Stimulated activated CD8-positive, alpha-beta memory T cell treated with anti-CD3 and anti-CD28 coated beads, Interleukin-2, amount 100 ng/mL, for 48 hours (primary cell): ENCODE measurements at places on chromosomes 6 and 20.

- DNase-seq = no peak
Measured at GRCh38 chr6:145819994-145820393, 5.4 kb upstream of the FBXO30 start.

DNA sequence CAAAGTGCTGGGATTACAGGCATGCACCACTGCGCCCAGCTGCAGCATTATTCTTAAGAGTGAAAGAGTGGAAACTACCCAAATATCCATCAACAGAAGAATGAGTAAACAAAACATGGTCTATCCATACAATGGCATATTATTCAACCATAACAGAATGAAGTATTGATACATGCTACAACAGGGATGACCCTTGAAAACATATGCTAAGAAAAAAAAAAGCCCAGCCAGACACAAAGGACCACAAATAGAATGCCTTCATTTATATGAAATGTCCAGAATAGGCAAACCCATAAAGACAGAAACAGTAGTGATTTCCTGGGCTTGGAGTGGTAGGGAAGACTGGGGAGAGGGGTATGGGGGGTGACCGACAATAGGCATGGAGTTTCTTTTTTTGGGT lies 7.1 kb downstream of the TUBB2B start:
- no peak for DNase-seq

- DNase-seq = no peak
Measured at GRCh38 chr6:85405853-85406198, 44.1 kb upstream of the NT5E start.

GRCh38 chr6:158461954-158462353 lies 97.9 kb upstream of the TMEM181 start:
- DNase-seq = no peak

DNA sequence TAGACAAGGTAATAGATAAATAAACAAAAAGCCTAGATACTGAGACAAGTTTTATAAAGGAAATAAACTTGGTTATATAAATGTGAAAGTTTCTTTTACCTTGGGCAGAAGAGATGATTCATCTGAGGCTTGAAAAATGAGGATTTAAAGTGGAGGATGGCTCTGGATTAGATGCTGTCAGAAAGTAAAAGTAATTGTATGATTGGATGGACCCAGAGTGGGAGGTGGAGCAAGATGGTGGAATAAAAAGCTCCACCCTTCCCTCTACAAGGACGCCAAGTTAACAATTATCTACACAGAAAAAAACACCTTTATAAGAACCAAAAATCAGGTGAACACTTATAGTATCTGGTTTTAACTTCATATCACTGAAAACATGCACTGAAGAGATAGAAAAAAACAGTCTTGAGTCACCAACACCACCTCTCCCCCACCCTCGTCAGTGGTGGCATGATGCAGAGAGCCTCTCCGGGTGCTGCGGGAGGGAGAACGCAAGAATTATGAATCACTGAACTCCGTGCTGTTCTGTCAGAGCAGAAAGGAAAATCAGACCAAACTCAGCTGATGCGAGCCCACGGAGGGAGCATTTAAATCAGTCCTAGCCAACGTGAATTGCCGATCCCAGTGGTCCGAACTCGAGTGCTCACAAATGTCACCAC lies 84.7 kb upstream of the GJE1 start:
- no peak for DNase-seq

DNA sequence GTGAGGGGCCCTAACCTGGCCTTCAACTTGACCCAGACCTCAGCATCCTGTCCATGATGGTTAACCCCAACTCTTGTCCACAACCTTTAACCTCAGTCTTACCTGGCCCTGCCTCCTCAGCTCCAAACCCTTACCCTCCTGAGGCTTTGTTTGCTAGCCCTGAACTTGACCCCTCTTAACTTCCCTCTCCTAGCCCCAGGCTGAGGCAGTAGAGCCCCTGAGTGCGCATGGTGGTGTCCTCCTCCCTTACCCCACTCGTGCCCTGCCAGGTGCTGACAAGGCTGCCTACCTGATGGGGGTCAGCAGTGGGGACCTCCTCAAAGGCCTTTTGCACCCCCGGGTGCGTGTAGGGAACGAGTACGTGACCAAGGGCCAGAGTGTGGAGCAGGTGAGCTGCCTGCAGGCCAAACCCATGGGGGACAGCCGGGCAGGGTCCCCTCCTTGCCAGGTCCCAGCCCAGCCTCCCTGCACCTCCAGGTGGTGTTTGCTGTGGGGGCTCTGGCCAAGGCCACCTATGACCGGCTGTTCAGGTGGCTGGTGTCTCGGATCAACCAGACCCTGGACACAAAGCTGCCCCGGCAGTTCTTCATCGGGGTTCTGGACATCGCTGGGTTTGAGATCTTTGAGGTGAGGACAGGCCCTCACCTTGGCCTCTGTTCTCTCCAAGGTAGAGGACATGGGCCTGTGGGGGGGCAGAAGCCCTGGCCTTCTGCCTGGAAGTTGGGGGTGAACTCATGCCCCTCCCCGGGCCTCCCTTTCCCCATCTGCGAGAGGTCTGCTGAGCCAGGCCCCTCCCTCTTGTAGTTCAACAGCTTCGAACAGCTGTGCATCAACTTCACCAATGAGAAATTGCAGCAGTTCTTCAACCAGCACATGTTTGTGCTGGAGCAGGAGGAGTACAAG lies 31.9 kb downstream of the MYH7B start:
- no peak for DNase-seq

DNA sequence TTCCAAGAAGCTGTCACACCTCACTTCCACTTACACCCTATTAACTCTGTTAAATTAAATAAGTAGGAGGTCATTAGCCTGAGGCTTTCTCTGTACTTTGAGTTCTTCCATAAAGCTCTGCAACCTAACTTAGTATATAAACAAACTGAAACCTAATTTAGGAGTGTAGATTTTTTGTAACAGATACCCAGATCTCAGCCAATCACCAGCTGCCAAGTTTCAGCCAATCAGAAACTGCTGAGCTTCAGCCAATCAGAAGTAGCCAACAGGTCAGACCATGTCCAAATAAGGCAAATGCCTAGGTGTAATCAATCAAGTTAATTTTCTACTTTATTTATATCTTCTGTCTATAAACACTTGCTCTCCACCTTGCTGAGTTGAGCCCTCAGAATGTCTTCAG lies 142.7 kb upstream of the SULF2 start:
- no peak for DNase-seq

DNA sequence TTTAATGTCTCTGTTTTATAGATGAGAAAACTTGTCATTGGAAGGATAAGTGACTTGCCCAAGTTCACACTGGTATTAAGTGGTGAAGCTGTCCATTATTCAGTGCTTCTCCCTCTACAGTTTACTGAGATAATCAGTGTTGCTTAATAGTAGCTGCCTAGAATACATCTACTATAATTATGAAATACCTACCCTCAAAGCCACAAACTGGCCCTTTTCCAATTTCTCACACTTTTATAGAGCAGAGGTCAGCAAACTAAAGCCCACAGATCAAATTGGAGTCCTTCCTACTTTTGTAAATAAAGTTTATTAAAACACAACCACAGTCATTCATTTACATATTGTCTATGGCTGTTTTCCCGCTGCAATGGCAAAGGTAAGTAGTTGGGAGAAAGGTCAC lies 73.5 kb downstream of the EYS start:
- DNase-seq = no peak
